ENCODE measurements at places on chromosomes 16 and 17.

GRCh38 chr17:72943826-72944689 is 148.4 kb downstream of the SLC39A11 start:
- no peak for DNase-seq

GRCh38 chr16:60686824-60687223 is 1349.4 kb downstream of the CDH8 start:
- DNase-seq = no peak

DNA sequence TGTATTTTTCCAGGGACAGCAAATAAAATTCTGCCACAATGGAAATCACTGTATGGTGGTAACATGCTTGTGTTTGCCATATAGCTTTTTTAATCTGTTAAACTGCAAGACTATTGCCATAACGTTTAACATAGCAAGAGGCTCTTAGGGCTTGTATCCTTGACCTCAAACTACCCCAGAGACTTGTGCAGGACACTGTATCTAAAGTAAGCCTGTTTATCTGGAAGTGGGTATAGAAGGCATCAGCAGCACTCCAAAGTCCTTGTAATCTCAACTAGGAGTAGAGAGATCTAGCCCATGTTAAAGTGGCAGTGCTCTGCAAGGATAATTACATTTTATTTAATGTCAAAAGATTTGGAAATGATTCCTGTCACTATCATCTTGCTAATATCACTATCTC is 1424.1 kb downstream of the CDH11 start:
- DNase-seq = no peak

DNA sequence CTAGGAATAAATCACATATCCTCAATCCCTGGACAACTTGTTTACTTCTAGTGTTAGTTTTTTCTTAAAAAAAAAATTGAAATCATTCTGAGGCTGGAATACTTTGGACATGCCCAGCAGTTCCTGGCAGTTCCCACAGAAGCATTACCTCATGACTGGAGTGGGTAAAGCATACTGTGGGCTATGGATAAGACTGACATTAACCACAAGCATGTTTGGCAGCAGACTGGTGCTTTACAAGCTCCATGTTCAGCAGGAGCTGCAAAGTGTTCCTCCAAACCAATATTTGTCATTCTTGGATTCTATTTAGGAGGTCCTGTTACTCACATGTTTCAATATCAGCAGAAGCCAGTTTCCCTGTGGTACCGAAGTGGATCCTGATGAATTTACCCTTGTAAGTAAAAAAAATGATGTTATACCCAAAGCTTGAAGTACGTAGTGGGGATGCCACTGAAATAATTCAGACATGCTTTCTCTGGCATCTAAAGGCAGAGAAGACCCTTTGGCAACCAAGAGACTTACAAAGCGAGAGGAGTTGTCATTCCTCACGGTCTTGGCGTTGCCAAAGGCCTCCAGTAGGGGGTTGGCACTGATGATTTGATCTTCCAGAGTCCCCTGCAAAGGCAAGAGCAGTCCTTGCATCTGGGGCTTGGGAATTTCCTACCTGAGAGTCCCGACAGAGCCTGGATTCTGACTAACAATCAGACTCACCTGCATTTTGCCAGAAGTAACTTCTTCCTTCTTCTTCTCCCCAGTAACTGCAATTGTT is 4.9 kb downstream of the MYH1 start:
- no peak for DNase-seq

- no peak for DNase-seq
These were observed 2.8 kb upstream of the C17orf107 start for GRCh38 chr17:4896332-4897197.

DNA sequence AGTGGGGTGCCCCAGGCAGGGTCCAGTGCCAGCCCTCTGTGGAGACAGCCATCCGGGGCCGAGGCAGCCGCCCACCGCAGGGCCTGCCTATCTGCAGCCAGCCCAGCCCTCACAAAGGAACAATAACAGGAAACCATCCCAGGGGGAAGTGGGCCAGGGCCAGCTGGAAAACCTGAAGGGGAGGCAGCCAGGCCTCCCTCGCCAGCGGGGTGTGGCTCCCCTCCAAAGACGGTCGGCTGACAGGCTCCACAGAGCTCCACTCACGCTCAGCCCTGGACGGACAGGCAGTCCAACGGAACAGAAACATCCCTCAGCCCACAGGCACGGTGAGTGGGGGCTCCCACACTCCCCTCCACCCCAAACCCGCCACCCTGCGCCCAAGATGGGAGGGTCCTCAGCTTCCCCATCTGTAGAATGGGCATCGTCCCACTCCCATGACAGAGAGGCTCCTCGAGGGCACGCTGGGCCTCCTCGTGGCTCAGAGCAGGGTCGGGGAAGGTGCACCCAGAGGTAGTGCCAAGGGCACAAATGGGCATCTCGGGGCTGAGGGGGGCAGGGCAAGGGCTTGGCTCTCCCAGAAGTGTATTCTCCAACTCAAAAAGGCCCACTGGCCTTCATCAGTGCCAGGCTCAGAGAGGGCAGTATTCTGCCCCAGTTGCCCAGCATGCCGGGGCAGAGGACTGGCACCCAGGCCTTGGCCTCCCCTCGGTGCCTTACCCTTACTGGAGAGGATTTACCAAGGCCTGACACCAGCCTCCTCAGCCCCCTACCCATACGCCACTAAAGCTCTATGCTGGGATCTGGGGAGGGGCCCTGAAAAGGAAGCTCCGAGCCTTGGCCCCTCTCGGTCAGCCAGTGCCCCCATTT is at the start of gene CDH5:
TSS of gene CDH5 (plus strand) at position 259 of the 867 bp plus-strand sequence. CDS start 12,647 bp downstream, outside the sequence.
- DNase-seq = peak; percentile 86

DNA sequence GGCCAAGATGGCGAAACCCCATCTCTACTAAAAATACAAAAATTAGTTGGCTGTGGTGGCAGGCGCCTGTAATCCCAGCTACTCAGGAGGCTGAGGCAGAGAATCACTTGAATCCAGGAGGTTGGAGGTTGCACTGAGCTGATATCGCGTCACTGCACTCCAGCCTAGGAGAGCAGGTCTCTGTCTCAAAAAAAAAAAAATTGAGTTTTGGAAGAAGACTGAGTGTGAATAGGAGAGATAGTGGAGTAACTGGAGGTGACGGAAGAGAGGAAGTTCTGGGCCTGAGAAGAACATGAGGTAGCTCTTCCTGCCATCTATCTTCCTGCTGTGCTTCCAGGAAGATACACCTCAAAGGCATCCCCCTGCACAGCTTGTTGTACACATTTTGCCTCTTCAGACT is 11.4 kb downstream of the HOXB1 start:
- no peak for DNase-seq

GRCh38 chr16:86436466-86437185 is 73.7 kb upstream of the FOXF1 start:
- no peak for DNase-seq

Data from ovary (tissue), 10 donors.